Osteoblast (primary cell): ENCODE measurements at places on chromosomes 7 and 10.

DNA sequence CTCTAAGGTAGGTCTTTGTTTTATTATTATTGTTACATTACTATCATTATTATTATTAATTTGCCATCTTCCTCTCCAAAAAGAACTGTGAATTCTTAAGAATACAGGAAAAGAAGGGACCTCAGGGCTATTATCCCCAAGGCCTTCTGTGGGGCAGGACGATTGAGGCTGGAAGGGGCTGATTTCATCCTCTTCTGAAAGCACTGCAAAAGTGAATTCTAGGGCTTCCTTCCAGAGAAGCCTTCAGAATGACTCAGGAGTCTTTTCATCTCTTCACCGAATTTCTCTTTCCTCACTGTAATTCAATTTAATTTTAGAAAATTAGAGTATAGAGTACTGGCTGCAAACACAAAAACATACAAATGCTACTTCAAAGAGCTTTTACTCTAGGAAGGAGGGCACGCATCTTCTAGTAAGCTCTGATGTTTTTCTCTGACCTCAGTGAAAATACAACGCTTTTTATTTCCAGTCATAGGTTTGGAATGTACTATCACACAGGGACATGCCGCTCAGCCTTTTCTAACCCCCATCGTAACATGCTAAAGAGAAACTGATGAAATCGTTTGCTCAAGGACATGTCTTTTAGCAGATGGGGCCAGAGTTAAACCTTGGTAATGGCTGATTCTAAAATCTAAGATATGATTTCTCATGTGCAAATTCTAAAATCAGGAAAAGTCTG is 280.2 kb upstream of the PITRM1 start:
- no peak for DNase-seq

DNA sequence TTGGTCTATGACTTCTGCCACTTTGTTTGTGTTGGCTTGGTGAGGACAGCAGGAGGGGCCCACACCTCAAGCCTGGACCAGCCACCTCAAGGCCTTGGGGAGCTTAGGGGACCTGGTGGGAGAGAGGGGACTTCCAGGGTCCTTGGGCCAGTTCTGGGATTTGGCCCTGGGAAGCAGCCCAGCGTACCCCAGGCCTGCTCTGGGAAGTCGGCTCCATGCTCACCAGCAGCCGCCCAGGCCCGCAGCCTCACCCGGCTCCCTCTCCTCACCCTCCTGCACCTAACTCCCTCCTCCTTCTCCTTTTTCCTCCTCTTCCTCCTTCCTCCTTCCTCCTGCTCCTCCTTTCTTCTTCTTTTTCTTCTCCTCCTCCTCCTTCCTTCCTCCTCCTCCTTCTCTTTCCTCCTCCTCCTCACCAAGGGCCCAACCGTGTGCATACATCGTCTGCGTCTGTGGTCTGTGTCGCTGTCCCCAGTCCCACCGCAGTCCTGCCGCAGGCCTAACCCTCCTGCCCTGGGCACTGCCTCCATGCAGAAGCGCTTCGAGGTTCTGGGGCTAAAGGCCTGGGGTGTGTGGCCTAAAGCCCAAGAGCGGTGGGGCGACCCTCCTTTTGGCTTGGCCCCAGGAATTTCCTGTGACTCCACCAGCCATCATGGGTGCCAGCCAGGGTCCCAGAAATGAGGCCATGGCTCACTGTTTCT is 5.3 kb downstream of the EN2 start:
- DNase-seq, result peak; percentile 77

- peak; percentile 95 for DNase-seq
Observed at GRCh38 chr10:43255634-43256431, 11.0 kb downstream of the RASGEF1A start.

GRCh38 chr10:132659206-132660091 is 121.9 kb downstream of the INPP5A start:
- peak; percentile 74 for DNase-seq

DNA sequence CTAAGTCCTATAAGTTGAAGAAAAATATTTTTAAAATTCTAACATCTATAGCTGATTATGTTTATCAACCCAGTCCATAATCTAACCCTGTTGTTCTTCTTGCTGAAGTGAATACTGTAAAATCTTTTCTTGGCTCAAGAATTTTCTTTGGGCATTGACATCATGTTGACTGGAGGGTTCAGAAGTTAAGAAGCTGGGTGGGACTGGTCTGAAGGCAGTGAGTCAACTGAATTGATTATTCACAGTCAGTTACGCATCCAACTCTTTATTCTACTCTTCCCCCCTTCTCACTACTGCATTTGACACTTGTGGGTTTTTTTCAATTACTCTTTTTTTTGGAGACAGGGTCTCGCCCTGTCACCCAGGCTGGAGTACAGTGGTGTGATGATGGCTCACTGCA is 31.0 kb downstream of the DENND2A start:
- no peak for DNase-seq

DNA sequence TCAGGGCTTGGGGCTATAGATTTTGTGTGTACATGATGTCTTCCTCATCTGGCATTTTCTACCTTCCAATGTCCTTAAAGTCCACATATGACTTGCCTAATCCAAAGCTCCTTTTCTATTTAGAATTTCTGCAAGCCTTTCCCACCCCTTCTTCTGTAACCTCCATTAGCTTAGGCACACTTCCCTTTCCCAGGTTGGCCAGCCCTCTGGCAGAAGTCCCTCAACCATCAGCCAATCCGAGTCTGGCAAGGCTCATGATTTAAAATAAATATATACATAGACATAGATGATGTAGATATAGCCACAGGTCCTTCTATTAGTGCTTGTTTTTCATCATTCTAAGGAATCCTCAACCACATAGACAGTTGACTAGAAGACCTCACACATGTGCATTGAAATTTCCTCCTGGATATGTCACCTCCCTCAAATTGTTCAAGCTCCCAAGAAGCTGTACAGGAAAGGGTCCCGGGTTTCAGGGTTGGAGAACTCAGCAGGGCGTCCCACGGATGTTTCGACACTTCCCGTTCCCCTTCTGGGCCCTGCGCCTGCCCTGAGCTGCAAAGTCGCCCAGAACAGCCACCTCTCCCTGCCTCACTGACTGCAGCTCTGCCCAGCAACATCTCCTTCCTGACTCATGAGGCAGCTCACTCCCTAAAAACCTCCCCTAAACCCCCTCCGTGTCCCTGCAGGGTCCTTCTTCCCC is 20.4 kb upstream of the PIK3AP1 start:
- no peak for DNase-seq

GRCh38 chr7:18508443-18509427 is 13.2 kb downstream of the HDAC9 start:
- DNase-seq, result peak; percentile 72

GRCh38 chr10:103490986-103491314 is 2.6 kb upstream of the NEURL1 start:
- no peak for DNase-seq

GRCh38 chr10:35684586-35684985 is 42.5 kb upstream of the FZD8 start:
- DNase-seq, result no peak

GRCh38 chr7:155984028-155984580 is 171.8 kb upstream of the SHH start:
- no peak for DNase-seq
